ENCODE measurements at places on chromosomes 11 and 22.

DNA sequence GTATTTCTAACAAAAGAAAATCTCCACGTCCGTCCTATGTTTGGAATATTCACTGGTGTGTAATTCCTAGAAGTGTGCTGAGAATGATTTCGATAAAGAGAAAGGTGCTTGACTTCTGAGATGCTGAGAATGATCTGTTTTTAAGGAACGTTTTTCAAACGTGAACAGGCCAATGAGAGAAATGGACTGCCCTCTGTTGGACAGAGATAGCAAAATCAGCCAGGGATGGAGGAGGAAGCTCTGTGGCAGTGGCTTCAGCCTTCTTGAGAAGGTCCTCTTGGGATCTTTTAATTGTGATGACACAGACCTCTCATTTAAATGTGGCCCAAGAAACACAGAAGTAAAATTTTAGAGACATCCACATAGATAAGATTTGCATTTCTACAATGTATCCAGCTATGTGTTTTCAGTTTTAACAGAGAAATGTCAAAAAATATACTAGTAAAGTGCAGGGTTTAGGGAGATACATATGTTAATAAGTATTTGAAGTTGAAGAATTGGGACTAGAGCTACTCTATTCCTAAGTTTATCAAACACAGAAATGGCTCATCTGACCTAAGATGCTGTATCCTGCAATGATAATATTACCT is 84.0 kb upstream of the RCN1 start:
- DNase-seq: peak; percentile 43

DNA sequence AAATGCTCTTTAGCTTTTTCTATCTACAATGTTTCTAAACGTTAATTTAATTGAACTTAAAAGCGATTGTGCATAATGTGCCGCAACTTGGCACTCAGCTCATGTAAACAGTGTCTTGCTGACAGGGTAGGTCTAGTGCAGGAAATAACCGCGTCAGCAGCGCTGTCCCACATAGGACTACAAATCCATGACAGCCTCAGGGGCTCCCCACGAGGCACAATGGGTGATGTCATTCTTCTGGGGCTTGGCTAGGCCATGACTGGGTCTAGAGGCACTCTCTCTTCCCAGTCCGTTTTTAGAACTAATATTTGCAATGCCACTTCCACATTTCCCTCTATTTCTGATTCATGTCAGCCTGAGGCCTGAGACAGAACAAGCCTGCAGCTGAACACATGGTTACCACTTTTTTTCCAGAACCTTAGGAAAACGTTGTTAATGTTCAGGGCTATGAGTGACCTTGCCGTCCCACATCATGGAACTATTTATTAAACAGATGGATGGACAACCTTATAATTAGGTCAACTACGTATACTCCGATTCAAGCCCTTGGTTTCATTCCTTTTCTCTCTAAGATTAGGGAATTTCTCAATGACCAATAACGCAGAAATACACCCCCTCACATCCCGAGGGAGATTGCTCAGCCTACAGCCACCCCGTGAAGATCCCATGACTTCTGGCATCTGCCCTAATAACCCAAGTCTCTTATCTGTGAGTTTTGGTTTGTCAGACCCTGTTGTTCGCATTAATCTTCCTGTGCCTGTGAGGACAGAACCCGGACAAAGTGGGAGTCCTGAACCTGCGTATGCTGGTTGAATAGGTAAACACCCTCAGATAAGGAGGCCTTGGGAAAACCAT is 19.4 kb upstream of the SNX32 start:
- DNase-seq: no peak

GRCh38 chr11:16365581-16366228 is 9.4 kb upstream of the SOX6 start:
- DNase-seq: no peak

DNA sequence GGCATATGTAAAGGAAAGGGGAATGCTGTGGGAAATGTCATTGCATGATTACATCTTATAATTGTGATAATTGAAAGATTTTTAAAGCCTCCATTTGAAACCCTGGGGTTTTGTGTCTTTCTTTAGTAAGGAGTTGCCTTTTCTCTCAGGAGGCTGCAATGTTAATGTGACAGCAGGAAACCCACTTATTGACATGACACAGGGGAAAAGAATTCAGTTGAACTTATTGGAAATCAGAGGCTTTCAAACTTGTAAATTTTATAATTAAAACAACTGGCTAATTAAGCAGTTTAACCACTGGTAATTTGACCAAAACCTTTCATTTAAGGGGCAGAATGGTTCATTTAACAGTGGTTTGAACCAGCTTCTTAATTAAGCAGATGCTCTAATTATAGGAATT is 31.2 kb downstream of the MRPL48 start:
- peak; percentile 19 for DNase-seq

GRCh38 chr11:1450949-1451710 is 35.4 kb downstream of the MOB2 start:
- no peak for DNase-seq

- no peak for DNase-seq
These were observed 378.4 kb upstream of the PITPNB start for GRCh38 chr22:28297504-28297903.

DNA sequence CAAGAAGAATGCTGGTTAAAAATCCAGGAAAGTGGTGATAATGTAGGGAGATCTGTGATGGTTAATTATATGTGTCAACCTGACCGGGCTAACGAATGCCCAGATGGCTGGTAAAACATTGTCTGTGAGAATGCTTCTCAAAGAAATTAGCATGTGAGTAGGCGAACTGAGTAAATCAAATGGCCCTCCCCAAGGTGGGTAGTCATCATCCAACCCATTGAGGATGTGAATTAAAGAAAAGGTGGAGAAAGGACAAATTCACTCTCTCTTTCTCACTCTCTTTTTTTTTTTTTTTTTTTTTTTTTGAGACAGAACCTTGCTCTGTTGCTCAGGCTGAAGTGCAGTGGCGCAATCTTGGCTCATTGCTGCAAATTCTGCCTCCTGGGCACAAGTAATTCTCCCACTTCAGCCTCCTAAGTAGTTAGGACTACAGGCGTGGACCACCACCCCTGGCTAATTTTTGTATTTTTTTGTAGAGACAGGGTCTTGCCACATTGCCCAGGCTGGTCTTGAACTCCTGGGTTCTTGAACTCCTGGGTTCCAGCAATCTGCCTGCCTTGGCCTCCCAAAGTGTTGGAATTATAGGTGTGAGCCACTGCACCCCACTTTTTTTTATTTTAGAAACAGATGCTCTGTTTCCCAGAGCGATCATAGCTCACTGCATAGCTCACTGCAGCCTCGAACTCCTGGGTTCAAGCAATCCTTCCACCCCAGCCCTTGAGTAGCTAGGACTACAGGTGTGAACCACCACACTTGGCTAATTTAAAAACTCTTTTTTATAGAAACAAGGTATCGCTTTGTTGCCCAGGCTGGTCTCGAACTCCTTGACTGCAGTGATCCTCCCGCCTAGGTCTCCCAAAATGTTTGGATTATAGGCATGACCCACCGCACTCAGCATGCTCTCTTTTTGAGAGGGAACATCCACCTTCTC is 22.0 kb upstream of the P2RY6 start:
- DNase-seq: no peak

GRCh38 chr11:27616711-27617110 is 83.5 kb downstream of the BDNF start:
- no peak for DNase-seq

DNA sequence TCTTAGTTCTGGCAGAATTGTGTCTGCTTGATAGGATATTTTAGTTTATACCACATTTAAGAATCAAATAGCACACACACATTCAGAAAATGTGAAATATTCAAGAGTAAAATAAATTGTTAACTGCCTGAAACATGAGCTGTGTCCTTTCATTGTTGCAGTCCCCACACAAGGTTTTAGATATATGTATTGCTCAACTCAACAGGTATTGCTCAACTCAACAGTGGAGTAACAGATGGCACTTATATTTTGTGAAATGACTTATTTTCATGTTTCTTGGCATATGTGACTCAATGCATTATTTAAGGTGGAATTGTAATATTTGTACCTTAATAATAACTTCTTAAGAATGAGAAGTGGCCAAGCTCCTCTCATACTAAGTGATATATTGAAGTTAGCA is 760.3 kb downstream of the CNTN5 start:
- no peak for DNase-seq

DNA sequence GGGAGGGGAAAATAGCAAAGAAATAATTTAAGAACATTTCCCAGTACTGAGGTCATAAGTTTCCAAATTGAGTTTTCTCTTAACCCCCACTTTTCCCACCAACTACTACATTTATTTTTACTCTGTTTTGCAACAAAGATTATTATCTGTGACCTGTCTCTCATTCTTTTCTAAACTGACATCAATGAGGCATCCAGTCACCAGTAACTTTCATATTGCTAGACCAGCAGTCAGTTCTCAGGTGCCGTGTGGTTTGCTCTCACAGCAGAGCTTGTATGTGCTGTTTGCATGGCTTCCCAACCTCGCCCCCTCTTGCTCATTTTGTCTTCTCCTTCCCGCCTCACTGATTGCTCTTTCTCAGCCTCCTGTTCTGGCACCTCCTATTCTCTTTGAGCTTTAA is 1091.3 kb downstream of the TBC1D22A start:
- DNase-seq: peak; percentile 12

DNA sequence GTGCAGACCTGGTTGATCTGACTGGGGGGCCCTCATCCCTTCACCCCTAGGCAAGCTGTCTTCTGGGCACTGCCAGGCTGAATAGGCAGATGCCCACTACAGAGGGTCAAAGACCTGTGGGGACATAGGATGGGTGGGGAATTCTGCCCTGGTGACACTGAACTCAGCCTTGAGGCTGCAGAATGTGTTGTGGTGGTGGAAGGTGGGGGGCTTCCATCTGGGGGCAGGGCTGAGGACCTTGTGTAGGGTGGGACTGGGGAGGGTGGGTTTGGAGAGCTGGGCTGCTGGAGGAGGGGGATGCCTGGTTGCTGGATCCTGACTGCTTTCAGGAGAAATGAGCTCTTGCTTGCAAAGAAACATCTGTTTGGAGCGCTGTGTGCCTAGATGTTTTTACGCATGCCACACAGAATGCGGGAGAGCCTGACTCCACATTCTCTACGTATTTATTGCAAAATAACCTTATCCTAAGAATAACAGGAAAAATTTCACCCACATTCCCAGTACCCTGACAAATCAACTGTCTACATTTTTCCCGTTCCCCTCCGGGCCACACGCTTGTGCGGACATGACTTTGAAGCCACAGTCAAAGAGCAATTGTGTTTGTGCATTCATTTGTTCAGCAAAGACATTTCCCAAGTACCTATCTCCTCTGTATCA is 18.3 kb downstream of the SMIM38 start:
- peak; percentile 26 for DNase-seq

DNA sequence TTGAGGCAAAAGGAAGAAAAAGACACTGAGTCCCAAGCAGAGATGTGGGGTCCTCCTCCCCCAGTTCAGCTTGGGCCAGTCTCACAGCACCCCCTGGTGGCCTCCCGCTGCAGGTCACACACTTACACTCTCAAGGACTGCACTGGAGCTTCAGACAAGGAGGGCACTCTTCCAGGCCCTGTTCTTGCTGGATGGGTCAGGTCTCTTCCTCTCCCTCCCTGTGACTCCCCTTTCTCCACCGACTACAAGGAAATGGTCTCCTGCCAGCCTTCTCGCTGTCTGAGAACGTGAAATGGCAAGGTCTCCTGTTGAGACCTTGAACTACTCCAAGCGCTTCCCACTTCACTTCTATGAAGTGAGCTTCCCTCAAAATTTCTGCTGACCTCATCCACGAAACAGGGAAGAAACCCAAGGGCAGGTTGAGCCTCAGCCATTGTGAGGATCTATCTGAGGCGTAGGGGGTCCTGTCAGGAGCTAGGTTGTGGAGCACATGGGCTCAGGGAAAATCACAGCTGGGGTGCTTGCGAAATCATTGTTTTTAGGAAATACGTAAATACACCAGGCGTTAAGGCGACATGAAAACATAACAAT is 11.2 kb upstream of the IGLL1 start:
- peak; percentile 23 for DNase-seq

DNA sequence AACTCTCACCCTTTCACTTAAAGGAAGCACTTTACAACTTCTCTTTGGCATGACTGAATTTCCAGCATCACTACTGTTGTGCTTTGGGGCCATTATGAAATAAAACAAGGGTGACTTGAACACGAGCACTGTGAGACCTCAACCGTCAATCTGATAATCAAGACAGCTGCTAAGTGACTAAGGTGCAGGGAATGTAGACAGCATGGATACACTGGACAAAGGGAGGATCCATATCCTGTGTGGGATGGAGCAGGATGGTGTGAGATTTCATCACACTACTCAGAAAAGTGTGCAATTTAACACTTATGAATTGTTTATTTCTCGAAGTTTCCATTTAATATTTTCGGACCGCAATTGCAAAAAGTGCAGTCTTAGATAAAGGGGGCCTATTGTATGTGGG is 16.1 kb upstream of the EXPH5 start:
- peak; percentile 77 for DNase-seq

- DNase-seq: no peak
These were observed 542.1 kb downstream of the MN1 start for GRCh38 chr22:27259433-27259832.

GRCh38 chr22:26985931-26986782 is 328.8 kb downstream of the MIAT start:
- peak; percentile 96 for DNase-seq

GRCh38 chr22:17370026-17370765 is 936 bp downstream of the CECR2 start:
- DNase-seq: no peak

DNA sequence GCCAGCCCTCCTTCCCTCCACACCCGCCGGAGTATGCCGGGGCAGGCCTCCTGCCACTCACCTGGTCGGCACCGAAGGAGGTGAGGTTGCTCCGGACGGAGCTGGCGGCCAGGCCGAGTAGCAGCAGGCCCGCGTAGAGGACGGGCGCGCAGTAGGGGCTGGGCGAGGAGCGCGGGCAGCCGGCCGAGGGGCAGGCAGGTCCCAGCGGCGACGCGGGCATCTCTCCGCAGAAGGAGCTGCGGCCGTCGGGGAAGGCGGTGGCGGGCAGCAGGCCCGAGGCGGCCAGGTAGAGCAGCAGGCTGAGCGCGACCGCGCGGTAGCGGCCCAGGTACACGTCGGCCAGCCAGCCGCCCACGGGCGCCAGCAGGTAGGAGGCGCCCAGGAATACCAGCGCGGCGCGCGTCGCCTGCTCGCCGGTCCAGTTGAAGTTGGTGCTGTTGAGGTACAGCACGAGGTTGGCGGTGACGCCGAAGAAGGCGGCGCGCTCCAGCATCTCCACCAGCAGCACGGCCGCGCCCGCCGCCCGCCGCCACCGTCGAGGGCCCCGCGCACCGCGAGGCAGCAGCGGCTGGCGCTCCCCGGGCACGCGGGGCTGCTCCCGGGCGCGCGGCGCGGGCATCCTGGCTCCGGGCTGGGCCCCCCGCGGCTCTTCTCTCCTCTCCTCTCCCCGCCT is 907 bp downstream of the SLC15A3 start:
- no peak for DNase-seq

GRCh38 chr11:24422376-24422775 is 74.5 kb upstream of the LUZP2 start:
- peak; percentile 75 for DNase-seq

GRCh38 chr11:27122001-27122400 is 81.4 kb downstream of the BBOX1 start:
- no peak for DNase-seq

All from fibroblast of upper back skin (primary cell).